ENCODE measurements at places on chromosomes 5 and 9.

- DNase-seq: no peak
Observed at GRCh38 chr5:125411071-125411743, 664.8 kb upstream of the ZNF608 start.

GRCh38 chr9:12141422-12141821 lies 551.8 kb upstream of the TYRP1 start:
- DNase-seq: no peak

- DNase-seq: no peak
Observed at GRCh38 chr5:65760504-65761275, 38.7 kb downstream of the NLN start.

- no peak for DNase-seq
Observed at GRCh38 chr5:127068493-127069214, 4.6 kb downstream of the C5orf63 start.
